AG08396 (cell line): ENCODE measurements at places on chromosomes 6 and 20.

- DNase-seq = no peak
These were observed 366.2 kb upstream of the BTBD3 start for GRCh38 chr20:11551479-11551878.

DNA sequence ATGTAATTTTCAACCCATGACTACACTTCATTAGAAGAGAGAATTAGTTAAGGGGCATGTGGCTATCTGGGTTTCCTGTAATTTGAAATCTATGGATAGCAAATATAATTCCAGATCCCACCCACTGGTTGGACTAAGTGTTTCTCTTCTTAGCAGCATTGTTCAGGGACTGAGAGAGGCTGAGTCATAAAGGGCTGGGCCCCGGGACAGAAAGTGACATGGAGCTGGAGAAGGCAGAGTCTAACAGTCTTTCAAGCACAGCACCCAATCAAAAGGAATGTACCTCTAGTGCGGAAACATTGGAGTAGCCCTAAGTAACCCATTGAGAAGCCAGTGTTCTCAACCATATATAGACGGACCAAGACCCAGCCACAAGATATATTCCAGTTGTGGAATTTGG lies 363.9 kb downstream of the DHX35 start:
- DNase-seq = no peak

DNA sequence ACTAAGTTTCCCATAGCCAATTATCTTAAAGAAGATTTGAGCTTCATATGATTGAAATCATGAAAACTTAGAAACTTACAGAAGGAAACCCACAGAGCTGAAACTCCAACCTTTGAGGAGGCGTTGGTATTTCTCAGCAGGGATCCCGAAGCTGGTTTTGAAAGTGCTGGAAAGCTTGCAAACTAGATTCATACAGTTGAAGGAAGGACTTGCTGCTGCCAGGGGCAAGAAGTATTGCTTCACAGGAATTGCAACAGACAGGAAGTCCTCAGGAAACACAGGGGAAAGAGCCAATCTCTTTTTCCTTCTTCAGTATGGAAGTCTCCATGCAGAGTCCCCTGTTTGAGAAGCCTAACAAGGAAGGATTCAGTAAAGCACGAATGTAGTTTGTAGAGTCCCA lies 419.7 kb downstream of the CD109 start:
- peak; percentile 20 for DNase-seq

- DNase-seq = no peak
These were observed 271.7 kb upstream of the CHD6 start for GRCh38 chr20:41889844-41890224.

- peak; percentile 75 for DNase-seq
These were observed 49.0 kb downstream of the PPARD start for GRCh38 chr6:35391240-35391968.

GRCh38 chr20:5122873-5123260 lies 3.1 kb upstream of the PCNA start:
- DNase-seq = no peak

- DNase-seq = no peak
These were observed 78.0 kb upstream of the ELOVL5 start for GRCh38 chr6:53426667-53427270.

DNA sequence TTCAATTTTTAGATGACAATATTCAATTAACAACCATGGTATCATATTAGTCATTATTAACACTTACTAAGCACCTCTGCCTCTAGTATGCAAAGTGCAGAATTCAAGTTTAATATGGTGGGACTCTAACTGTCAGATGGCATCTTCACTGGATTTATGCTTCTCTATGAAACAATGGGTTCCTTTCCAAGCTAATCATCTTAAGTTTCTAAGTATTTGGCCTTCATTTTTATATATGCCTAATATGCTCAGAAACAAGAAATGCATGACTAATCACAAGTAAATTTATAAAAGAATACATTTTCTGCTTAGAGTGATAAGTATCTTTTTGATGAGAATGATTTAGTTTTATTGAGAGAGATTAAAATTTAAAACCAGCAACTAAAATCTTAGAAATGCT lies 144.7 kb downstream of the HIVEP2 start:
- no peak for DNase-seq

DNA sequence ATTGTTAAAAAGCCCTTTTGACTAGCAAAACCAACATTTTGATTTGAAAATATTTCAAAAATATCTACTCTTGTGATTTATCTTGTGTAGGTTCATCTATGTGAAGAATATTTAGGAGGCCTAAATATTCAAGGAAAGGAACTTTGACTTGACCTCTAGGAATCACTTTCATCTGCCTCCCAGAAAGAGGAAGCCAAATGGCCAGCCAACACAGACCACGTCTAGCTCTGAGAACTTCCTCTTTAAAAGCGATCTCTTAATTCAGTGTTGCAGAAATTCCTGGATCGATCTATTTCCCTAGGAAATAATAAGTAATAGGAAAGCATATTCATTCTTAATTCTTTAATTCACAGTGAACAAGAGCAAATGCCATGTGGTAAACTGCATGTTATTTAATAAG lies 9.6 kb upstream of the MOXD1 start:
- DNase-seq = no peak

DNA sequence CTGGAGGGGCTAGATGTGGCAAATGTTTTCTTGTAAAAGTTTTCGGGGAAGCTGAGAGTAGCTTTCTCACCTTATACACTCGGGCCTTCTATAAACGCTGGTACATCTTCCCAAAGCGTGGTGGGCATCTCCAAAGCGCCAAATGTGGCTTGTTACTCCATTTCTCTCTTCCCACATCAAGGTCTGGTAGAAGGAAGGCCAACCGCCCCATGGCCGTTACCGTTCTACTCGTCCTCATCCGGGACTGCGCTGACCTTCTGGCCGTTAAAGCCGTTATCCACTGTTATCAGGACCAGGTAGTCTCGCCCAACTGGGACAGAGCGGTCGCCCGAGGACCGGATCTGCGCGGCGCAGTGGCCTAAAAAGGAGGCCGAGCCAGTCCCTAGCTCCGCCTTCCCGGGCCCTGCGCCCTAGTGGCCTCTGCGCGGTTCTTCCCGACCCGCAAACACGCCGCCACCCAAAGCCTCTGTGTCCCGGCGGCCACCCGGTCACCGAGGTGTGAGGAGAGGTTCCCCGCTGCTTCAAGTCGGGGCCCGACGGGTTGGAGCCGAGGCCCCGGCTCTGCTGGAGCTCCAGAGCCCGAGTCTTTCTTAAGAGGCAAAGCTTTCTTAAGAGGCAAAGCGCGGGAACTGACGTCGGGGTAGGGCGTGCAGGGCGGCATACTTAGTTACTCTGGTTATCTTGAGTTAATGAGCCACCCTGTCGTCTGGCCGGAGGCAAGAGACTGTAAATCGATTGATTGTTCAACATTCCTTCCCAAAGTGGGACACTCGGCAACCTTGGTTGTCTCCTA lies 90.5 kb downstream of the GPX5 start:
- no peak for DNase-seq

DNA sequence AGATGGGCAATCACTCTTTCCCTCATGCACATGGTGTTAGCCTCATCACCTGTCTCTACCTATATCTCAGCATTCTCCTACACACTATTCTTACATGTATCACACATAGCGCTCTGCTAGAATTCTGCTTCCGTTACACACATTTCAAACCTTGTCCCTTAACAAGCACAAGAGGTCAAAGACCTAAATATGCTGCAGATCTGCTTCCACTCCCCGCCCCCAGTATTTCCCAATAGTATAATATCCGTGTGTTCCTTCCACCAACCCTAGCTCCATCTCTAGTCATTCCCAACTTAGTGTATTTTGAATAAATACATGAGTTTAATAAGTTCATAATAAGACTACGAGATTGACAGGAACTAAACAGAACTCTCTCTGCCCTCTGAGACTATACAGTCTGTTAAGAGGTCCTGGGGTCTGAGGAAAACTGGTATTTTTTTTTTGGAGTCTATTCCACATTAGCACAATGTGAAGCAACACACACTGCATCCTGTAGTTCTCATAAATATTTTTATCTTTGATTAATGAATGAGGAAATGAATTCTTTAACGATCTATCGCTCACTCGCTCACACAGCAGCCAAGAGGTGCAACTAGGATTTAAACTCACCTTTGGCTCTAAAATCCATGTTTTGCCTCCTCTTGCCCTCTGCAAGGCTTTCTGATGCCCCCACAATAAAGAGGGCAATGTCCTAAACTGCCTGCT lies 491.6 kb downstream of the QKI start:
- no peak for DNase-seq

- DNase-seq = peak; percentile 37
These were observed 124.0 kb upstream of the B3GAT2 start for GRCh38 chr6:71080826-71081225.
